ENCODE measurements at places on chromosomes 13 and 19.

GRCh38 chr19:294946-295686, 3.9 kb upstream of the PLPP2 start:
- DNase-seq = no peak

DNA sequence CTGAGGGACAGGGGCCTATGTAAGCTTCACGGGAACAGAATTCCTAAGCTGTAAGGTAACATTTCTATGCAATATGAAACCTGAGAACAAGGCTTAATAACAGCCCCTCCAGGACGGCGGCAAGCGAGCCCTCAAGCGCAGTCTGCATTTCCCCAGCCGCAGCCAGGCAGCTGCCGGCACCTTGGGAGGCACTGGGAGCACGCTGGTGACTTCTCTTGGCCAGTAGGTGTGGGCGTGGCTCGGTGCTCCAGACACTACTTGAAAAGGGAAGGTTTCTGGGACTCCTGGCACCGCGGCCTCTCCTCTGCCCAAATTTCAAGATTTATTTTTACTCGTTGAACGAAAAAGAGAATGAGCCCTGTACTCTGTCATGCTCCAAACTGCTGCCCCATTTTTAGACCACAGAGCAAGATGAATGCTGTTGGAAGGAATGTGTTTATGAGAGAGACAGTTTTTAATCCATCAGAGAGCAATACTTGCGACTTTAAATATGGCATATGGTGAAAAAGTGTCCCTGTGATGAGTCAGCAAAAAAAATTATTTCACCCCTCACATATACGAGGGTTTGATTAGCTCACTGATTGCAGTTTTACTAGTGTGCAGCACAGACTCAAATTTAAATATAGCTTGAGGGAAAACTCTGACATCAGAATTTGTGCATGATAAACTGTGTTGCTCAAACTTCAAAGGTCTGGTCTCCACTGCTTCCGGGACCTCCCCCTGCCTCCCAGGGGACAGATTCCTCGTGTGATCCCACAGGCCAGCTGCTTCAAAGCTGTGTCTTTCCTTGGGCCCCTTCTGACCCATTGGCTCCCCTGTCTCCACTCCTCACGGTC, 81.2 kb downstream of the COL4A2 start:
- DNase-seq = no peak

- DNase-seq = peak; percentile 92
Measured at GRCh38 chr13:23608701-23609413, 38.6 kb downstream of the TNFRSF19 start.

DNA sequence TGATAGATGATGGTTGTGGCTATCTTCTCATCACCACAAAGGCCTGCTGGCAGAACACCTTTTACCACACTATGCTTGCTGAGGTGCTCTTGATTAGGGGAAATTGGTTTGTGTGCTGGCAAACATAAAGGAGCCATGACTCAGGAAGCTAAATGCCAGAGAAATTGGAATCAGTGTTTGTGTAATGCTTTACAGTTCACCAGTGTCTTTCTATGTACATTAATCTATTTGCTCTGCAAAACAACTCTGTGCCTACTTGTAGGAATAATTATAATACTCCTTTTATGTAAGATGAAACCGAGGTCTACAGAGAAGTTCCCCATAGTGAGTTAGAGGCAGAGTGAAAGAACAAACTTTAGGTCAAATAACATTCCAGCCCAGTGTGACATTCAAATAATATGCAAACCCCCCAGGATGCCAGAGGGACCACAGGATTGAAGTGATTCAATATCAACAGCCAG, 390.5 kb upstream of the HTR2A start:
- DNase-seq = no peak

GRCh38 chr19:2468596-2468995, 7.3 kb upstream of the GADD45B start:
- DNase-seq = no peak

GRCh38 chr13:93476175-93476574, 249.6 kb downstream of the GPC6 start:
- no peak for DNase-seq

DNA sequence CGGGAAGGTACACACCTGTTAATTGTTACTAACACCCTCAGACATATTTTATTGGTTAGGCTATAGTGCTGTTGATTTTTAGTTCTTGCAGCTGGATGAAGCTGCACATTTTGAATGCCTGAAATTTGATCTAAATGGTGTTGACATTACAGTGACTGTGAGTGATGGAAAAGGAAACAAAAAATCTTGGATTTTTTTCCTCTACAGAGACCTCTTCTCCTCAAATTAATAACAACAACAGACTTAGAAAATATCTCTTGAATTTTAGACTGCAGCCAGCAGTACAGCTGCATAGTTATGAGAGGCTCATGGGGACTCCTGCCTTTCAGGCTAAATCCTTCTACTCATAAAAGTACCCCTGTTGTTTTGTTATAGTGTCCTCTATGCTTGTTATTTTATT, 500.5 kb upstream of the SPRY2 start:
- no peak for DNase-seq
